ENCODE measurements at places on chromosomes 12 and 14. TPM values are rescaled to one million over a fixed set of nuclear protein-coding genes. Genes with fewer than 3 reads are reported as not detected.
A peak's percentile ranks its signal among the peaks of the same experiment; 100 is the strongest.

DNA sequence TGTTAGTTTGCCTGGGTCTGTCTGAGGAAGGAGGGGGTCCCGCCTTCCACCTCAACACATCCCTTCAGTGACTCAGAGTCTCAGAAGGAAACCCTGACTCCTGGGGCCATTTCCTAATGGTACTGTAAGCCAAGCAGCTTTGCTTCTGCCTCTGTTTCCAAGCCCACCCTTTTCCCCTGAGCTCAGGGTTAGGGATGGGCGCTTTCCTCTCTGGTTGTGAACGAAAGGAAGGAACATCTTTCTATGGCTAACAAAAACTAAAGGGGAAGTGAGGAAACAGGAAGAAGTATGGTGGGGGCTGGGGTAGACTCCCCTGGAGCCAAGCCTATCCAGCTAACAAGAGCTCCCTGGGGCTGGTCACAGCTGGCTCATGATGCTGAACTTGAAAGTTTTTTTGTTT is 11.6 kb upstream of the UNC119B start:
- no peak overlapping the region for H3K4me3 ChIP-seq
- H3K27ac ChIP-seq, result no peak overlapping the region
- DNase-seq, result no peak
- no peaks in the 10 kb centered on the region for H3K4me1 ChIP-seq
- no peaks in the 10 kb centered on the region for H3K27me3 ChIP-seq
- H3K36me3 ChIP-seq, result no peaks in the 10 kb centered on the region

GRCh38 chr12:104569346-104570173 is 112.8 kb downstream of the CHST11 start:
- H3K36me3 ChIP-seq, result no peaks in the 10 kb centered on the region
- H3K27me3 ChIP-seq, result no peaks in the 10 kb centered on the region
- no peak overlapping the region for H3K4me3 ChIP-seq

- H3K36me3 ChIP-seq, result peaks cover 4% of the 10 kb centered on the region
- no peaks in the 10 kb centered on the region for H3K27me3 ChIP-seq
- H3K27ac ChIP-seq, result no peak overlapping the region
- no peak for DNase-seq
- no peaks in the 10 kb centered on the region for H3K4me1 ChIP-seq
- H3K4me3 ChIP-seq, result no peak overlapping the region
Observed at GRCh38 chr12:132106921-132107320, 37.2 kb downstream of the DDX51 start.

DNA sequence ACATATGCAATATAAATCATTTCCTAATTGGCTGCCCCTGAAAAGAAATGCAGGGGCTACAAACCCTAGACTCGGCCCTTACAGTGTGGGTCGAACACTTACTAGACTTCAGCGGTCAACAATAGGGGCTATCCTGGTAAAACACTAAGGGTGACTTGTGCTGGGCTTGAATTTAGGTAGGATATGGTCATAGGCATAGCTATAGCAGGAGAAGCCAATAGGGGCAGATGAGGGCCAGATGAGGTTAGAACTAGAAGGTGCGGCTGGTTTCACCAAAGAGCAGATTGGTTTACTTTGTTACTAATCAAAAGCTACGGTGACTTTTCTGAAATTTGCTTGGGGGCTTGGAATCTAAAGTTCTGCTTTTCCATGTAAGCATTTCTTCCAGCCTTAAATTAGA is 282.3 kb upstream of the DIO2 start:
- H3K27ac ChIP-seq, result no peak overlapping the region
- no peaks in the 10 kb centered on the region for H3K27me3 ChIP-seq
- no peak for DNase-seq
- no peaks in the 10 kb centered on the region for H3K36me3 ChIP-seq
- H3K4me3 ChIP-seq, result no peak overlapping the region

GRCh38 chr12:60265741-60266140 is 669.9 kb downstream of the SLC16A7 start:
- no peak for DNase-seq
- H3K4me3 ChIP-seq, result no peak overlapping the region
- H3K27me3 ChIP-seq, result no peaks in the 10 kb centered on the region
- no peak overlapping the region for H3K27ac ChIP-seq
- no peaks in the 10 kb centered on the region for H3K36me3 ChIP-seq
- no peaks in the 10 kb centered on the region for H3K4me1 ChIP-seq

- peak overlapping the region; percentile 81 for H3K4me3 ChIP-seq
- DNase-seq, result no peak
- H3K27me3 ChIP-seq, result peaks cover 6% of the 10 kb centered on the region
Observed at GRCh38 chr14:105476097-105476830, 1.6 kb downstream of the CRIP2 start.

DNA sequence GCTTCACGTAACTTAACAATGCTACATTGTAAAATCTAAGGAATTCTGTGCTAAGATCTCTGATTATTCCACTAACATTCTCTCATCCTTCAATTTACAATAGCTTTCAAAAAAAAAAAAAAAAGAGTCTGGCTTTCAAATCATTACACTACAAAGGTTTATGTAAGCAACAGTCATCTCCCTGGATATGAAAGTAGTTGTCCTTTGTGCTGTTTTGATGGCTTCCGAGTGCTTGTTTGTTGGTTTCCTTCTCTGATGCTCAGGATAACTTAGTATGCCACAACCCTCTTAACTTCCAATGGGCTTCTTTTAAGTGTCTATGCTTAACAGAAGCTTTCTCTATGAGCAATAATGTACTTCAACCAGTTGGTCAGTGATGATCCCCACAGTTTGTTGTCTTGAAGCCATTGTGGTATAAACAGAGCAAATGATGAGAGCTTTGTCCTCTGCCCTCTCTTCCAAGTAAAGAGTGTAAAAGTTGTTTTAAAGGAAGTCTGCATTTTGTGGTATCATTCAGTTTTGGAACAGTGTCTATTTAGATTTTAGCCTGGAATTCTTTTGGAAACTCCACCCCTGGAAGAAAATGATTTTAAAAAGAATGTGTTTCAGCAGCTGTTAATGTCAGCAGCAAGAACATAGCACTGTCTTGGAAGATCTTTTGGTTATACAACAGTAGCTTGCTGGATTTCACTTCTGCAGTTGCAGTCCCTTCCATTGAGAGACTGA is 396.1 kb upstream of the RGS6 start:
- no peaks in the 10 kb centered on the region for H3K36me3 ChIP-seq
- DNase-seq, result no peak
- H3K27me3 ChIP-seq, result no peaks in the 10 kb centered on the region
- peaks cover 11% of the 10 kb centered on the region for H3K4me1 ChIP-seq

GRCh38 chr14:93079321-93079720 is 36.4 kb downstream of the ITPK1 start:
- peak overlapping the region; percentile 68 for H3K27ac ChIP-seq
- no peak for DNase-seq
- H3K36me3 ChIP-seq, result no peaks in the 10 kb centered on the region
- H3K4me1 ChIP-seq, result peaks cover 43% of the 10 kb centered on the region
- H3K4me3 ChIP-seq, result no peak overlapping the region
- no peaks in the 10 kb centered on the region for H3K27me3 ChIP-seq

GRCh38 chr12:98671459-98671858 is 26.4 kb downstream of the APAF1 start:
- no peaks in the 10 kb centered on the region for H3K36me3 ChIP-seq
- no peaks in the 10 kb centered on the region for H3K4me1 ChIP-seq
- H3K4me3 ChIP-seq, result no peak overlapping the region
- no peaks in the 10 kb centered on the region for H3K27me3 ChIP-seq

- no peak overlapping the region for H3K27ac ChIP-seq
- no peak overlapping the region for H3K4me3 ChIP-seq
- no peaks in the 10 kb centered on the region for H3K36me3 ChIP-seq
- H3K4me1 ChIP-seq, result no peaks in the 10 kb centered on the region
Observed at GRCh38 chr12:90280564-90281058, 572.0 kb upstream of the ATP2B1 start.

DNA sequence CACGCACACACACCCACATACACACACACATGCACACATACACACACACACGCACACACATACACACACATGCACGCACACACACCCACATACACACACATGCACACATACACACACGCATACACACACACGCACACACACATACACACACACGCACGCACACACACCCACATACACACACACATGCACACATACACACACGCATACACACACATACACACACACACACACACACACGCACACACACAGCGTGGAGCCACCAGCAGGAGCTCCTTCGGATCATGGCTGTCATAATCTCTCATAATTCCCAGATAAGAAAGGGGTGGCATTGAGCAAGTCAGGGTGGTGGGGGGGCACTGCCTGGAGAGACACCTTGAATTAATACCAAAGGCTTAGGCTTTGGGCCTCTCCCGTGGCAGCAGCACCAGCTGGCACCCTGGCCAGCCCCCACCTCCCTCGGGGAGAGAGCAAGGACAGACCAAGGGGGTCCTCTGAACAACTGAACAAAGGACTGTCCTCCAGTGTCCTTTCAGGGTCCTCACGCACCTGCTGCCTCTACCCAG is 21.9 kb downstream of the ANO2 start:
- no peak overlapping the region for H3K27ac ChIP-seq
- H3K27me3 ChIP-seq, result no peaks in the 10 kb centered on the region

DNA sequence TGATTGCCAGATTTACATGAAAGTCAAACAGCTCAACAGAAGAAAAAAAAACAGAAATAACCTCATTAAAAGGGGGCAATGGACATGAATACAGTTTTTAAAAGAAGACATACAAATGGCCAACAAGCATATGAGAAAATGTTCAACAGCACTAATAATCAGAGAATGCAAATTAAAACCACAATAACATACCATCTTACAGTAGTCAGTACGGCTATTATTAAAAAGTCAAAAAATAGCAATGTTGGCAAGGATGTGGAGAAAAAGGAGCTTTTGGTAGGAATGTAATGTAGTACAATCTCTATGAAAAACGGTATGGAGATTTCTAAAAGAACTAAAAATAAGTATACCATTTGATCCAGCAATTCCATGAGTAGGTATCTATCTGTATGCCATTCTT is 272.1 kb downstream of the CEP128 start:
- H3K27me3 ChIP-seq, result no peaks in the 10 kb centered on the region
- no peaks in the 10 kb centered on the region for H3K4me1 ChIP-seq
- H3K4me3 ChIP-seq, result no peak overlapping the region
- DNase-seq, result no peak

GRCh38 chr14:105250986-105251385 is 2.7 kb downstream of the BTBD6 start:
- DNase-seq, result no peak
- H3K36me3 ChIP-seq, result peaks cover 5% of the 10 kb centered on the region
- H3K4me3 ChIP-seq, result no peak overlapping the region
- peaks cover 32% of the 10 kb centered on the region for H3K4me1 ChIP-seq
- no peaks in the 10 kb centered on the region for H3K27me3 ChIP-seq

- DNase-seq, result peak; percentile 75
- H3K36me3 ChIP-seq, result no peaks in the 10 kb centered on the region
- no peak overlapping the region for H3K4me3 ChIP-seq
- no peak overlapping the region for H3K27ac ChIP-seq
- no peaks in the 10 kb centered on the region for H3K27me3 ChIP-seq
- H3K4me1 ChIP-seq, result peaks cover 31% of the 10 kb centered on the region
Observed at GRCh38 chr14:74140374-74140850, 55.7 kb downstream of the LIN52 start.

DNA sequence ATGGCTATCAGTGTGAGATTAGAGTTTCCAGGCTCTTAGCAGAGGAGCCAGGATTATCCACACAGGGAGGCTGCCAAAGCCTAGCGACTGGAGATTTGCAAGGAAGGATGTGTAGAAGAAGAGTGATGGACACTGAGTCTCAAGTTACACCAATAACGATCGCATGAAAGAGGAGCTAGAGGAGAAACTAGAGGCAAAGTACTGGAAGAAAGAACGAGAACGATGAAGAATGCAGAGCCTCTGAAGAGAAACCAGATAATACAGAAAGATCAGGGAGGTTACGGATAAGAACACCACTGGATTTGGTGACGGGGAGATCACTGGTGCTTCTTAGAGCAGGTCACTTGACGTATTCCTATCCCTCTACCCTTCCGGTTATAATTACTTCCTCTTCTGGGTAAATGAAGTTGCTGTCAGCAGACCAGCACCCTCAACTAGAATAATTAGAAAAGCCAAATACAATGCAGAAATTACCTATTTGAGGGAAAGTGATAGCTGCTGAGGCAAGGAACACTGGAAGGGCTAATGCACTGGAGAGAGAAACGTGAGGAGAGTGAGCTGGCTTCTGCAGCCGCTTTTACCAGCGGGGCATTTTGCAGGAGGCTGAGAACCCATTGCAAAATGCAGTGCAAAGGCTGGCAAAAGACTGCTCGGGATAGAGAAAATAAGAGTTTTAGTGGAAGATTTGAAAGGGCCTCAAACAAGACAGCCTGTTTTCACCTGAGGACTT is 93.1 kb upstream of the HIF1A start:
- DNase-seq, result no peak
- H3K4me3 ChIP-seq, result no peak overlapping the region
- H3K36me3 ChIP-seq, result no peaks in the 10 kb centered on the region
- peaks cover 5% of the 10 kb centered on the region for H3K4me1 ChIP-seq

- H3K27me3 ChIP-seq, result no peaks in the 10 kb centered on the region
- H3K4me1 ChIP-seq, result no peaks in the 10 kb centered on the region
- H3K36me3 ChIP-seq, result no peaks in the 10 kb centered on the region
- DNase-seq, result no peak
- H3K27ac ChIP-seq, result no peak overlapping the region
Observed at GRCh38 chr12:112782250-112782649, 9.3 kb upstream of the RPH3A start.

GRCh38 chr14:96380735-96381134 is 11.2 kb upstream of the AK7 start:
- H3K4me1 ChIP-seq, result no peaks in the 10 kb centered on the region
- no peak for DNase-seq
- peaks cover 24% of the 10 kb centered on the region for H3K36me3 ChIP-seq
- H3K27me3 ChIP-seq, result no peaks in the 10 kb centered on the region
- H3K27ac ChIP-seq, result no peak overlapping the region

- H3K4me3 ChIP-seq, result peak overlapping the region; percentile 94
- no peaks in the 10 kb centered on the region for H3K36me3 ChIP-seq
- DNase-seq, result no peak
- H3K27me3 ChIP-seq, result no peaks in the 10 kb centered on the region
Observed at GRCh38 chr12:105234197-105234596, 1.8 kb downstream of the APPL2 start.

DNA sequence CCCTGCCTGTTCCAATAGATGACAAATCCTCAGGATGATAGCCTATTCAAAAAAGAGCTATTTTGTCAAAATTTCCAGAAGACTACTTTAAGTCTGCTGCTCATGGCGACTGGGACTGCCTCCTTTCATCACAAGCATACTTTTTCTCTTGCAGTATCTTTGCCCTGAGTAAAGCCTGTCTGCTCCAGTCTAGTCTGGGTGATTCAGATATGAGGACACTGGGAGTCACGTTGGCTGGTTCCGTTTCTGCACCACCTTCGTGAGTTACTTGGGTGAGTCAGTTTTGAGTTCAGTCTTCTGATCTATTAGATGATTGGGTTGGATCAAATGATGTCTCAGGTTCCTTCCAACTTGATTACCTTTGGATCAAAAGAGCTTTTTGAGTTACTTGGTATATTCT is 301.3 kb upstream of the STXBP6 start:
- no peak for DNase-seq
- no peaks in the 10 kb centered on the region for H3K4me1 ChIP-seq
- no peaks in the 10 kb centered on the region for H3K36me3 ChIP-seq
- no peaks in the 10 kb centered on the region for H3K27me3 ChIP-seq
- H3K27ac ChIP-seq, result no peak overlapping the region

- no peaks in the 10 kb centered on the region for H3K27me3 ChIP-seq
- no peaks in the 10 kb centered on the region for H3K4me1 ChIP-seq
- DNase-seq, result no peak
- no peak overlapping the region for H3K27ac ChIP-seq
- H3K36me3 ChIP-seq, result no peaks in the 10 kb centered on the region
Observed at GRCh38 chr14:100592461-100592891, 5.3 kb upstream of the BEGAIN start.

SELPLG gene
- 15.1 TPM for total RNA-seq

LRIG3 gene
- total RNA-seq, result 120 TPM

TOMM20L gene
- not detected for total RNA-seq

SSTR1 gene
- total RNA-seq, result 1.8 TPM

KRT80 gene
- total RNA-seq, result not detected

KIF26A gene
- 3.1 TPM for total RNA-seq

PTPN6 gene
- total RNA-seq, result 27.3 TPM

Measured in tibial nerve (tissue), 4 donors.